ENCODE measurements at places on chromosomes 7 and 10. TPM values are rescaled to one million over a fixed set of nuclear protein-coding genes. Genes with fewer than 3 reads are reported as not detected.

DNA sequence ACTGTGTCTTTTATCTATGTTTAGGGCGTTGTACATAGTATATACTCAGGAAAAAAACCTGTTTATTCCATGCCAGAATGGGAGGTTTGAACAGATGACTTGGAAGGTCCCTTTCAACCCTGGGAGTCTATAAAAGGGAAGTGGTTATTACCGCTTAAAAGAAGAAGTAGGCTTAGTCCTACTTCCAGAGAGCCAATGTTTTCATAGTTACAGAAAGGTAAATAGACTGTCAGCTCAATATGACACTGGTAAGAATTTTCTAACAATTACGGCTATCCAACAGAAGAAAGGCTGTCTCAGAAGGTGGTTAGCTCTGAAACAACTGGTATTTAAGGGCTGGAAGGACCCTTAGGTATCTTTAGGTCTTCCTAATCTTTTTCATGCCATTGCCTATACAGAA lies 1.1 kb upstream of the TFAM start:
- H3K4me3 ChIP-seq = peak overlapping the region; percentile 95
- no peaks in the 10 kb centered on the region for H3K27me3 ChIP-seq
- no peak for DNase-seq
- H3K36me3 ChIP-seq = peaks cover 5% of the 10 kb centered on the region

DNA sequence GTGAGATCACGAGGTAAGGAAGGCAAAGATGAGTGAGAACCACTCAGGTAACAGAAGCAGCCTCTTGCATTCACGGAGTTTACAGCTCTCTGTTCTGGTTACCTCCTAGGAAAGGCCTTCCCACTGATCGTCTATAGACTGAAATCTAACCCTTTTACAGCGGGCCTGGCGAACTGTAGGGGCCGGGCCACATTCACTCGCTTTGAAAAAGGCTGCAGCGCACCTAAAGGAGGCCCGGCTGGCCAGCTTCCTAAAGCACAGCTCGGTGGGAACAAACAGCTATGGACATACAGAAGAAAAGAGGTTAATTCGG lies 565 bp downstream of the ATP5MK start:
- H3K36me3 ChIP-seq = peaks cover 16% of the 10 kb centered on the region
- DNase-seq = no peak
- H3K27ac ChIP-seq = peak overlapping the region; percentile 96
- peaks cover 41% of the 10 kb centered on the region for H3K4me1 ChIP-seq
- H3K4me3 ChIP-seq = peak overlapping the region; percentile 96
- no peaks in the 10 kb centered on the region for H3K27me3 ChIP-seq

GATA3 gene
- total RNA-seq = 59.6 TPM

DNA sequence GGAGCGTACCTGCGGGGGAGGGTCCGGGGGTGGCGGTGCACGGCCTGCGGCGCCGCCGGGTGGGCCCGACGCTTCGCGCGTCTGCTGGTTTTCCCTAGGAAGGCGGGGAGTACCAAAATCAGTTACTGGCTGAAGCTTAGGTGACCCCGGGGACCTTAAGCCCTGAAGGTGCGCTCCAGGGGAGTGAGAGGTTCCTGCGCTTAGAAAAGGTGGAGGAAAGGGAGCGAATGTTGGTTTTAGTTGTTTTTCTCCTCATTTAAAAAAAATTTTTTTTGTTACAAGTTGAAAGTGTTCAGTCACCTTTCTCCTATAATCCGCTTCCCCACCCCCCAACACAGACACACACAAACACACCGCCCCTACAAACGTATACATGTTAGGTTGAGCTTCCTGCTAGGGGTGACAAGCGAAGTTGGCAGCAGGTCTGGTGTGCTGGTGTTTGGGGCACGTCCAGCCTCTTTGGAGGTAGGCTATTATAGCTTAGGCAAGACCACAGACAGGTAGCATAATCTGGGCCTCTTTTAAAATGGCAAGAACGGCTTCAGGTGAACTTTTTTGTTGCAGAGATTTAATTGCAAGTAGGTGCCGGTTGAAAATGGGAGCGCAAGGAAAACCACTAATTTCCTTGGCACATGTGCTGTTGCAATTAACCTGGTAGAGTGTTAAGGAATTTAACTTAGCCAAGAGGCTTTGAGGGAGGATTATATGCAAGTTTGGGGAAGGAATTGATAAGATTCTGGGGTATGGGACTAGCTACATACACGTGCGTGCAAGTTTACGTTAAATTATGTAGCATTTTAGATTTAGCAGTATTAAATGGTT lies 945 bp downstream of the ADD3 start:
- peaks cover 51% of the 10 kb centered on the region for H3K4me1 ChIP-seq
- H3K4me3 ChIP-seq = no peak overlapping the region
- H3K36me3 ChIP-seq = no peaks in the 10 kb centered on the region
- no peaks in the 10 kb centered on the region for H3K27me3 ChIP-seq

TMEM229A gene
- total RNA-seq = 0.59 TPM

PON3 gene
- total RNA-seq = not detected

DNA sequence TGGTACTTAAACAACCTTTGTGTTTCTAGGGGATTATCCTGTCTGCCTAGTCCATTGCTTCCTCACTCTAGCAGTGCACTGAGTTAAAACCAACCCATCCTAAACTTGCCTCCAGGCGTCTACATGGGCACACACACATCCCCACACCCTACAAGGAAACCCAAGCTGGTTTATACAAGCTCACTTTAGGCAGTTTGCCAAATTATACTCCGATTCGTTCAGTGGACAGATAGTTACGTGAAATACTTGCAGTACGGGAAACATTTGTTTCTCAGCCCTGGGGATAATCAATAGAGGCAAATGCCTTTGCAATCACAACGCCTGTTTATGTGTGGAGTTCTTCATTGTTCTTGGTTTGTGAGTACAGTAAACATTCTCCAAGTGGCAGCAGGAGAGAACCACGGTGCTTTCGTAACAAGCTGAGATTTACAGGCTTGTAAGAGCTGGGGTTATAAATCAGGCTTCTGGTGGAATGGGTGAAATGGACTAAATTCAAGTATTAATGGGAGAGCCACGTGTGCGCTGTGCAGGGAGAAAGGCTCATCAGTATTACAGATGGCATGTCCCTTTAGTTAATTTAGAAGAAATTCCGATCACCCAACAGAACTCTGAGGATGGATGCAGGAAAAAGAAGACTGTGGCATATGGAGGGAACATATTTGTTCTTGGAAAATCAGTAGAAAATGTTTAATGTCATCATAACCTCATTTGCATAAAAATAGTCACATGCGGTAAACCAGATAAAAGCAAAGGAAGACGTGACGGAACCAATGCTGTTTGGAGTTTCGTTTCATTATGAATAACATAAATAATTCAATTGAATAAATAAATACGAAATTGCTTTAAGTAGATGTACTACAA lies 217.1 kb downstream of the GALNT17 start:
- peaks cover 5% of the 10 kb centered on the region for H3K36me3 ChIP-seq
- no peak for DNase-seq
- peaks cover 23% of the 10 kb centered on the region for H3K4me1 ChIP-seq
- peak overlapping the region; percentile 46 for H3K4me3 ChIP-seq
- peaks cover 4% of the 10 kb centered on the region for H3K27me3 ChIP-seq

WIPF3 gene
- total RNA-seq = 7.9 TPM

DNA sequence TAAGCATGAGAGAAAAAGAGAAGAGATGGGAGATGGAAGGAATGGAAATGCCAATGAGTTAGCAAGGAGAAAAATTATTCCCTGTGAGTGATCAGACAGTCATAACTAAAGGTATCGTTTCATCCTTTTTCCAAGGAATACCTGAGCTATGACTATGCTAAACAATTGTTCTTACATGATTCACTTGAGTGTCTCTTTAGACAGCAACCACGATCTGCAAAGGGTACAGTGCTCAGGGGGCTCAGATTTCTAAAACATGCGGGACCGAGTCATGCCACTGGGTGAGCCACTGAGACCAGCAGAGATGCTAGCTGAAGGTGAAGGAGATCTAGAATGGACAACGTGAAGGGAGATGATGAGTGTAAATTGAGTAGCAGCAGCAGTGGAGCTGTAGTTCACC lies 78.0 kb upstream of the CTTNBP2 start:
- H3K27me3 ChIP-seq = no peaks in the 10 kb centered on the region
- H3K36me3 ChIP-seq = no peaks in the 10 kb centered on the region
- DNase-seq = no peak
- H3K4me1 ChIP-seq = peaks cover 5% of the 10 kb centered on the region

SOSTDC1 gene
- 13.6 TPM for total RNA-seq

GRCh38 chr7:110090110-110090820 lies 1000.7 kb upstream of the LRRN3 start:
- peaks cover 7% of the 10 kb centered on the region for H3K4me1 ChIP-seq
- H3K36me3 ChIP-seq = no peaks in the 10 kb centered on the region
- H3K4me3 ChIP-seq = no peak overlapping the region
- H3K27ac ChIP-seq = no peak overlapping the region
- no peak for DNase-seq

COBL gene
- 0.66 TPM for total RNA-seq
